Stimulated activated CD8-positive, alpha-beta memory T cell treated with anti-CD3 and anti-CD28 coated beads, Interleukin-4, amount 100 ng/mL, for 1 hour (primary cell): ENCODE measurements at places on chromosomes 6 and 20.

- DNase-seq: no peak
Observed at GRCh38 chr6:105483492-105483891, 80.6 kb upstream of the PREP start.

DNA sequence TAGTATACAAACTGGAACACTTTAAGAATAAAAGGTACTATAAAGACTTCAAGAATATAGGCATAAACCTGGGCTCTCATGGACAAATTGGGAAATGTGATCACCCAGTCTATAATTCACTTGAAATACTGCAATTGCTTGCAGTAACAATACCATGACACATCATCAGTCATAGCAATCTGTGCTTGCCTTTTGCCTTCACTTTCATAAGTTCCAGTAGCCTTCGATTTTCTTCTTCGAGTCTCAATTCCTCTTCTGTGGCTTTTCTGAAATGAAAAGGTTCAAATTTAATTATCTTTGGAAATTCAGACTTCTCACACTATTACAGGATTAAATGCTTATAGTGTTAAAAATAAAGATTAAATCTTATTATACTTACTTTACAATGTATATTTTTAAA is 96.3 kb upstream of the ZBTB24 start:
- DNase-seq: no peak

- DNase-seq: no peak
Observed at GRCh38 chr20:53845980-53846379, 224.4 kb downstream of the BCAS1 start.

DNA sequence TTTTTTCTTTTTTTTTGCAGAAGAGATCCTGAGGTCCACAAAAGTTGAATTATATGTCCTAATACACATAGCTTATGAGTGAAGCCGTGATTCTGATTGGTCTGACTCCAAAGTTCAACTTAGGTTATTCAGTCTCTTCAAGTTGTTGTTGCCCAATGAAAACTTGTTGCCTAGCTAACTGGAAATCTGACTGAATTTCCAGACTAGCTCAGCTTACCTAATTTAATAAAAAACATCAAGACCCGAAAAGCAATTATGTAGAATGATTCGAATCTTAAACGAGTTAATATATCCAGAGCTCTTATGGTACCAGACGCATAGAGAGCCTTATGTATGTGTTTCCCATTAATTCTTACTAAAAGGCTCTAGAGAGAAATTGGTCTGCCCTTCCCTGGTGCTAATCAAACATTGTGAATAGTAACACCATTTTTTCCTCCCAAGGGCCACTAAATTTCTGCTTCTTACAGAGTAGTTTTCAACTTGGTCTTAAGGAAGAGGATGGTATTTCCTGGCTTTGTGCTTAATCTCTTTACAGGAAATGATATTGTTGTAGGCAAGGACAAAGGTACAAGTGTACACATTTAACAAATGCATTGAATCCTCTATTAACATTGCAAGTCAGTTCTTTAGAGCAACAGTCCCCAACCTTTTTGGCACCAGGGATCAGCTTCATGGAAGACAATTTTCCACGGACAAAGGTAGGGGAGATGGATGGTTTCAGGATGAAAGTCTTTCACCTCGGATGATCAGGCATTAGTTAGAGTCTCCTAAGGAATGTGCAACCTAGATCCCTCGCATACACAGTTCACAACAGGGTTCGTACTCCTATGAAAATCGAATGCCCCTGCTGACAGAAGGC is 107.9 kb downstream of the TSHZ2 start:
- DNase-seq: no peak

- DNase-seq: no peak
Observed at GRCh38 chr6:148309301-148309700, 33.3 kb upstream of the SASH1 start.

- DNase-seq: no peak
Observed at GRCh38 chr6:145087034-145087433, 648.3 kb downstream of the EPM2A start.

GRCh38 chr6:37126961-37127616 is 42.9 kb upstream of the PIM1 start:
- no peak for DNase-seq

DNA sequence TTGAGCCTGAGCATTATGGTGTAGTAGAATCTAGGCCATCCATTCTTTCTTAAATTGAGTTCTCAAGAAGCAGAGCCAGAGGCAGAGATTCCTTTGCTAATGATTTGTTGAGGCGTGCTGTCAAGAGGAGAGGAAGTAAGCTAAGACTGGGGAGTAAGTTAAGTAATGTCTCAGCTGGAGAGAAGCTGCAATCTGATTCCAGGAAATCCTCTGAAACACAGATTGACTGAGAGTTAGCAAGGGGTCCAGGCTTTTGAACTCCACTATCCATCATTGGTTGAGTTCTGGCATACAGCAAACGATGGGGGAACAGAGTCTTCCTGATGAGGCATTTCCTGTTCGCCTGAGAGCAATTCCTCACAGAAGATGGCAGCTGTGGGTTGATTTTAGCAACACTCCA is 207.4 kb upstream of the RAB32 start:
- no peak for DNase-seq

DNA sequence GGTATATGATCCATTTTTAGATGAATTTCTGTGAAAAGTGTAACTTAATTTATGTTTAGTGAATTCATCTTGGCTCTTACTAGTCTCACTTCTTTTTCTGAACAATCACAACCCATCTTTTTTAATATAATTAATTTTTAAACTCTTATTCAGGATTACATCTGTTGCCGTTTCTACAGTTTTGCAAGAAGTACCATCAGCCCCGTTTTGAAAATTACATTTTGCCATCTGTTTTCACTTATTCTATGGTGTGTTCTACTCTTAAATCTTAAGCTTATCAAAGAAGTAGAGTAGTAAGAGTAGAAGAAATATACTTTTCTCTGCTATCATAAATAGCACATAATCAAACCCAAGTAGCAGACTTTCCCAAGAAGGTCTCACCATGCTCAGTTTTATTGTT is 70.1 kb downstream of the ZNF292 start:
- no peak for DNase-seq

GRCh38 chr6:44949596-44950201 is 378.4 kb upstream of the RUNX2 start:
- DNase-seq: no peak

- DNase-seq: no peak
Observed at GRCh38 chr6:3423439-3424184, 33.2 kb downstream of the SLC22A23 start.

GRCh38 chr20:56736285-56736857 is 107.3 kb downstream of the TFAP2C start:
- no peak for DNase-seq

- no peak for DNase-seq
Observed at GRCh38 chr6:81237226-81237625, 515.3 kb downstream of the TENT5A start.

DNA sequence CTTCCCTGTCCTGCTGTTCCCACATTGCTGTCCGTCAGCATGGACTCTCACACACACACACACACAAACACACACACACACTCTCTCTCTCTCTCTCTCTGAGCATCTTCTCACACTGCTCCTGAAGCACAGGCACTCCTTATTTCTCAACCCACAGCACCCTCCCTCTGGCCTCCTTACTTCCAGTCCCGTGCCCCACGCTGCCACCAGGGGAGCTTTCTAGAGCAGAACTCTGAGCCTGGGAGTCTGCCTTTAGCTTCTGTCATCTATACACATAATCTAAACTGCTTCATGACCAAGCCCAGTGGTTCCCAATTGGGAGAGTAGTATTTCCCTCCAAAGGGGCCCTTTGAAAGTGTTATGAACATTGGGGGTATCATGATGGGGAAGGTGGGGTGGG is 29.1 kb downstream of the HECA start:
- no peak for DNase-seq

- DNase-seq: no peak
Observed at GRCh38 chr6:142275236-142276006, 26.4 kb upstream of the ADGRG6 start.

GRCh38 chr20:56423211-56423610 is 11.2 kb downstream of the CASS4 start:
- DNase-seq: no peak

DNA sequence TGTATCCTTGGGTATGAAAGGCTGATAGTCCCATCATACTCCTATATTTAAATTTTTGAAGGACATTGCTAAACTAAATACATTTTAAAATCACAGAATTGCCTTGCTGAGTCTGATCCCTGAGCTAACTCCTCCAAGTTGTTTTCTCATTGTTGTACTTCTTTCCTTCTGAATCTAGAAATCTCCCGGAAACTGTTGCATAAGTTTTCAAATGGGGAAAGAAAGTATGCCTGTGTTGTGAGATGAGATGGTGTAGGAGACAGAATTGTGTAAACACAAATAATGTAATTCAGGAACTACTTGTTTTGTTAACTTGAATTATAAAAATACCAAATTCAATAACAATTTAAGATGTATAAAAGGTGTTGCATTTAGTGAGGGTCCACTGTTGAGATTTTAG is 7.3 kb downstream of the PNRC1 start:
- DNase-seq: no peak

GRCh38 chr20:46040902-46041535 is 12.0 kb downstream of the SLC12A5 start:
- DNase-seq: no peak

DNA sequence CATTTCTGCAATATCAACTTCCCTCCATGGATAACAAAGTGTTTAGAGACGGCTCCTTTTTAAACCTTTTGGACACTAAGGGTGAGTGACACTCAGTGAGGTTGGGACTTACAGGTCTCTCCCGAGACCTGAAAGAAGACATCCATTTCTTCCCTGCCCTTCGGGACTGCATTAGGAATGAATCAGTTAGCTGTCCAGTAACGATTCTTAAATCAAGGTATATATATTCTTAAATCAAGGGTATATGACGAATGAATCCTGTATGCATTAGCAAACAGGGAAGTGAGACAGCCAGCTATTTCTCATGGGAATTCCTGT is 52.9 kb downstream of the EDN1 start:
- no peak for DNase-seq

- DNase-seq: no peak
Observed at GRCh38 chr20:52682237-52682636, 289.9 kb upstream of the TSHZ2 start.

GRCh38 chr6:4108561-4109093 is 26.7 kb downstream of the ECI2 start:
- no peak for DNase-seq

GRCh38 chr6:42257063-42257462 is 39.4 kb upstream of the MRPS10 start:
- DNase-seq: no peak

DNA sequence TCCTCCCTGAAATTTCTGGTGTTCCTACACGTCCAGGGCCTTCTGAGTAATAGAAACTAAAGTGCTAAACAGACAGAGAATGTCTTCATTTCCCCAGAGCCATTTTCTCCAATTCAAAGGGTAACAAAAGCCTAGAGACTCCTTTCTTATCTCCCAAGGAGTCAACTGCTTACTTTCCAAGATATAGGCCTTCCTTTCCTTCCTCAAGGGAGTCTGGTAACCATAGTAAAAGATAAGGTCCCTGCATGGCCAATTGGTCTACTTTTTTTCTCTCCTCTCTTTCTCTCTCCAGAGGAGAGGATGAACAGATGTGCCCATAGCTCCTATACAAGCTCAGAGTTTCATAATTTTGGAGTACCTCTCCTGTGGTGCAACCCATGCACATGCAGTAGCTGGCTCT is 185.7 kb downstream of the ASCC3 start:
- no peak for DNase-seq

DNA sequence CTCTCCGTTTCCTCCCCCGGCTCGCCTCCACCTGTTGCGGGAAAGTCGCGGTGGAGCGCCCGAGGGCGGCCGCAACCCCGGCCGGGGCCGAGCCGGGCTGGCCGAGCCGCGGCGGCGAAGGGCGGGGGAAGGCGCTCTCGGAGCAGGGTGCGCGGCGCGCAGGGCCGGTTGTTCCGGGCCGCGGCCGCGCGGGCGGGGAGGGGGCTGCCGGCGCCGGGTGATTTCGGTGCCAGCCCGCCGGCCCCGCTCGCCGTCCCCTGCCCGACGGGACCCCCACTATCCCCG is 235 bp downstream of the MAP7 start:
- no peak for DNase-seq

- no peak for DNase-seq
Observed at GRCh38 chr6:95099410-95099809, 477.9 kb upstream of the MANEA start.

DNA sequence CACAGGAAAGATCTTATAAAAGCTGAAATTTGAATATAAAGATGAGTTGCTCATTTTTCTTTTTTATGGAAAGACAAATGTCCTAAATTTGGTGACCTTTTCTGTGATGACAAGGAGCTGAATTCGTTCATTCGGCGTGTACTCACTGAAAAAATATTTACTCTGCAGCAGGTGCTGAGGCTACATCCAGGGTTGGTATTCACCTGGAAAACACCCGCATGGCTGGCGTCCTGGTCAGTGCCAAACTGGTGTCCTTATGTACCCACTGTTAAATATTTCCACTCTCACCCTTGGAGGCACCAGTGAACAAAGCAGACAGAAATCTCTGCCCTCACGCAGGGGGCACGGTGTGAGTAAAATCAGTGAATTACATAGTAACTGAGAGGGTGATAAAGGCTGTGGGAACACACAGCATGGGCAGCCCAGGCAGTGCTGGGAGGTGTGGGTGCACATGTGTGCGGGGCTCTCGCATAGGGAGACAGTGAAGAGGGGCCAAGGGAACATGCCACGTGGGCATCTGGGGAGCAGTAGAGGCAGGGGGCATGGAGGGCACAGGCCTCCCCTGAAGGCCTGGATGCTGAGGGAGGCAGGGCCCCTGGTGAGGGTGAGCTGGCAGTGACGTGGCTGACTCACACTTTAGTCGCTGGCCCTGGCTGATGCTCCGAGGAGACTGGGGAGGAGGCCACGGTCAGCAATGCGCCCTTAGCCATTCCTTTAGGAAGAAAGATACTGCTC is 89.7 kb downstream of the INSM1 start:
- DNase-seq: no peak

GRCh38 chr6:125099211-125100073 is 54.1 kb upstream of the TPD52L1 start:
- no peak for DNase-seq

- DNase-seq: no peak
Observed at GRCh38 chr6:166270706-166271375, 37.4 kb downstream of the PRR18 start.

- DNase-seq: no peak
Observed at GRCh38 chr6:148471624-148472159, 129.1 kb downstream of the SASH1 start.

- DNase-seq: no peak
Observed at GRCh38 chr20:9145142-9145541, 76.3 kb downstream of the PLCB4 start.

GRCh38 chr6:12483712-12484111 is 193.6 kb downstream of the EDN1 start:
- DNase-seq: no peak

- no peak for DNase-seq
Observed at GRCh38 chr6:10613077-10613476, 81.3 kb downstream of the C6orf52 start.

GRCh38 chr20:10432079-10432478 is 1.9 kb downstream of the MKKS start:
- DNase-seq: no peak

DNA sequence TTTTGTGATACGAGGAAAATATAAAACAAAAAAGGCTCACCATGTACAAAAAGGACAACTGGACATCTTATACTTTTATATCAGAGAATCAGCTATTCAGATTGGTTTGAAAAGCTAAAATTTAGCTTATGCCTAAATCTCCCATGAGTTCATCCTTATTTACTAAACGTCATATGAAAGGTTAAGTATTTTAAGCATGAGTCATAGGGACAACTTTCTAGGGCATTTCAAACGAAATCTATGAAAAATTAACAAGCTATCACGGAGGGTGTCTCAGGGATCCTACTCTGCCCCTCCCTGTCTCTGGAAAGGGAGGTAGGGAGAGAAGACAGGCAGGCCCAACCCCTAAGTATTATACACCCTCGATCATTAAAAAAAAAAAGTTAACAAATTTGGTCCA is 124.1 kb upstream of the LOC128125822 start:
- DNase-seq: no peak

- no peak for DNase-seq
Observed at GRCh38 chr6:24019830-24020229, 106.2 kb upstream of the NRSN1 start.
